Natural killer cell treated with Interleukin-12 subunit alpha and Interleukin-12 subunit beta and Interleukin-15 and Interleukin-18, amount 100 ng/mL, for 72 hours (primary cell): ENCODE measurements at places on chromosomes 1 and 21. TPM values are rescaled to one million over a fixed set of nuclear protein-coding genes. Genes with fewer than 3 reads are reported as not detected.

- DNase-seq, result no peak
- peaks cover 53% of the 10 kb centered on the region for H3K4me1 ChIP-seq
- peak overlapping the region; percentile 96 for H3K4me3 ChIP-seq
- peak overlapping the region; percentile 99 for H3K27ac ChIP-seq
These were observed 2.0 kb downstream of the ZDHHC18 start for GRCh38 chr1:26828411-26828991.

DNA sequence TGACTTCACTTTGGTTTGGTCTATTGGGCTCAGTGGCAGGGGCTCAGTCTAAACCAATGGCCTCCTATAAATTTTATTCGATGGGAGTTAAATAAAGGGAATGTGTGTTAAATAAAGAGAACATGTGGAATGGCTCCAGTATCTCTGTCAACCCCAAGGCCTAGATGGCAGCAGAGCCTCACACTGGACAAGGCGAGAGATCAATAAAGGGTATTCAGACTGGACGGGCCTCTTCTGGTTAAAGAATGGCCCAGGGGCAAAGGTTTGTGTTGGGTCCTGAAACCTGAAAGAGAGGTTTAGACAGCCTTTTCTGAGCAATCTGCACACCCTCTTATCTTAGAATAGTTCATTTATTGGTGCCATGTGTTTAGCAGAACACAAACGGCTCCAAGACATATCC, 34.7 kb downstream of the SH3BP5L start:
- peaks cover 9% of the 10 kb centered on the region for H3K27me3 ChIP-seq
- no peak overlapping the region for H3K4me3 ChIP-seq
- peaks cover 6% of the 10 kb centered on the region for H3K36me3 ChIP-seq
- peaks cover 9% of the 10 kb centered on the region for H3K4me1 ChIP-seq
- DNase-seq, result no peak
- H3K27ac ChIP-seq, result no peak overlapping the region

GRCh38 chr1:239814306-239814881, 277.3 kb upstream of the FMN2 start:
- H3K4me1 ChIP-seq, result peaks cover 18% of the 10 kb centered on the region
- no peak for DNase-seq
- no peaks in the 10 kb centered on the region for H3K27me3 ChIP-seq
- H3K27ac ChIP-seq, result no peak overlapping the region
- peak overlapping the region; percentile 8 for H3K4me3 ChIP-seq

DNA sequence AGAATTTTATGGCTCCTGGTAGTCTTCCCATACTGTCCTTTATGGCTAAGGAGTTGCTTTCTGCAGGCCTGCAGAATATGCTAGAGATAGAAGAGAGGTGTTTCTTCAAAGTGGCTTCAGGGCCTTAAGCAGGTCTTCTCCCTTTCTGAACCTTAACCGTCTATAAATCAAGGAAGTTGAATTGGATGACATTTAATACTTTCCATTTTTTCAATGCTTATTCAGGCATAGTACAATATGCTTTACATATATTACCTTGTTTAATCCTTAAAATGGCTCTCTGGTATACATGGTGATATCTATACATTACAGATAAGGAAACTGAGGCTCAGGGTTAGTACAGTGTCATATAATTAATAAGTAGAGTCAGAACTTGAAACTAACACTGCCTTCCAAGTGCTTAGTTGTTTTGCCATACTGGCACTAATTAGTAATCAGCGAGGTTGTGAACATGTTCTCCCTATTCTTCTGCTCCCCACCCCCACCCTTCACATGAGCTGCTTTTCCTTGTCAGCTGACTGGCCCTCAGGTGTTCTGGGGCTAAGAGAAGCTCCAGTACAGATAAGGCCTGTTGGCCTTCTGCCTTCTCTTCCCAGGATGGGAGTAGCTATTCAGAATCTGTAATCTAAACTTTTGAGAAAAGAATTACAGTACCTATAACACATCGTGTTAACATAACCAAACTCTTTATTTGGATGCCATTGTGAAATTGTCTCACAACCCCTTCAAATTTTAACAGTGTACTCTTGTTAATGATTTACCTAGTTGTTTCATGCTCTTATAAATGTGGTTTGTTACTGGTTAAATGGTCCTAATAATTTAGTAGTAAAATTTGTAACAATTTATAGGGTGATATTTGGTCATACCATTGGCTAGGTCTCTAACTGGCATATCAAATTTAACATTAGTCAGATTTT, 13.6 kb downstream of the NFYC start:
- no peak for DNase-seq
- H3K4me3 ChIP-seq, result no peak overlapping the region
- no peaks in the 10 kb centered on the region for H3K36me3 ChIP-seq
- H3K4me1 ChIP-seq, result peaks cover 31% of the 10 kb centered on the region
- no peaks in the 10 kb centered on the region for H3K27me3 ChIP-seq
- H3K27ac ChIP-seq, result no peak overlapping the region

DNA sequence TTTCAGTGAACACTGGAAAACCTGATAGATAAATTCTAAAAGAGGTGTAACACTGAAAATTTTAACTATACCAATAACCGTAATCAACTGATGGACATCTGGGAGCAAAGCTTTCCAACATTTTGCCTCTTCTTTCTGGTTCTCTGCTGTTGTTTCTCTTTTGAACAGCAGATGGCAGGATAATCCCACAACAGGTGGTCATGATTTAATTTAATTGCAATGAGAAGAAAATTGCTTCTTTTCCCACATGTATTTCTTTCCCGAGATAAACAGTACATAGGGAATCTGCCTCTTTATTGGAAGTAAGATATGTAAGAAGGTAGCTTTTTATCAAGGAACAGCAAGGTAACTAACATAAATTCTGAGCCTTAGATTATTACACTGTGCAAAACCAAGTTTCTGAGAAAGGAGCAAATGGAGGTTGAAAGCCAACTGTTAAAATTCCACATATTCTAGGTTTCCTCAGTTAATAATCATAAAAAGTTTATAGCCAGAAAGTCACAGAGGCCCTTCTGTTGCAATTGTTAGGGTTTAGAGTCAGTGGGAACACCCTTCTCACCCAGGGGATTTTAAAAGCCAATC, 72.9 kb downstream of the RPS6KA1 start:
- H3K4me1 ChIP-seq, result peaks cover 25% of the 10 kb centered on the region
- H3K4me3 ChIP-seq, result no peak overlapping the region
- no peak overlapping the region for H3K27ac ChIP-seq
- no peak for DNase-seq

DNA sequence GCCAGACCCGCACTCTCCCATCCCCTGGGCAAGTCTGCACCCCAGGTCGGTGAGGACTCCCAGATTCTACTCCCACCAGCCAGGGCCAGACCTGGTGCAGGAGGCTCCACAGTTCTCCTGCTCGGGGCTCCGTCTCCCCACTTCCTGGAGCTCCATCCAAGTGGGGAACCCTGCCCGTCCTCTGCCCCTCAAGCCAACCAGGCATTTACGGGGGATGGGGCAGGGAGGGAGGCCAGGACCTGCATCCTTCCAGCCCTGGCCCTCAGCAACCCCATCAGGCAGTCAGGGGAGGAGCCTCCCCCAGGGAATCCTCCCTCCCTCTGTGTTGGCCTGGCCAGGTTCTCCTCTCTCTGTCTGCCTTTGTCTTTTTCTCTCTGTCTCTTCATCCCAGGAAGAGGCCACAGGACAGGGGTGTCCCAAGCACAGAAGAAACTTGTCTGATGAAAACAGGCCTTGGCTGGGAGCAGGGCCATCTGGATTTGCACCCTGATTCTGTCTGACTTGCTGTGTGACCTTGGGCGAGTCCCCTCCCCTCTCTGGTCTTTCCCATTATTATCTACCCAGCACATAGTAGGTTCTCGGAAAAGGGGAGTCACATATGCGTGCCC, 18.5 kb upstream of the EPHA2 start:
- H3K4me3 ChIP-seq, result no peak overlapping the region
- no peaks in the 10 kb centered on the region for H3K36me3 ChIP-seq

DNA sequence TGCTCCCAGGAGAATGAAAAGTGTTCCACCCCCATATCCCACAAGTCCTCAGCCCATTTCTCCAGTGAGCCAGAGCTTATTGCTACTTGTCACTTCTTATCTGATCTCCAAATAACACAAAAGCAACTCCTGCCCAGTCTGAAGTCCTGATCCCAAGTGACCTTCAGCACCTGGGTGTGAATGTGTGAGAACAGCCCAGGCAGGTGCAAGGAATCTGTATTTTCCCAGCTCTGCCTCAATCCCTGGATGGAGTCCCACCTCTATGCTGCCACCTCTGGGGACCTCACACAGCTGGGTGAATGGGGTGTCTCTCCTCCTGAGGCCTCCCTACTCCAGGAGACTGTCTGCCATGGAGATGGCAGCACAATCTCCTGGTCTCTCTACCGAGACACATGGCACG, 402.4 kb upstream of the PROX1 start:
- H3K36me3 ChIP-seq, result no peaks in the 10 kb centered on the region
- no peak overlapping the region for H3K27ac ChIP-seq
- H3K27me3 ChIP-seq, result peaks cover 3% of the 10 kb centered on the region
- H3K4me1 ChIP-seq, result no peaks in the 10 kb centered on the region
- no peak for DNase-seq

DNA sequence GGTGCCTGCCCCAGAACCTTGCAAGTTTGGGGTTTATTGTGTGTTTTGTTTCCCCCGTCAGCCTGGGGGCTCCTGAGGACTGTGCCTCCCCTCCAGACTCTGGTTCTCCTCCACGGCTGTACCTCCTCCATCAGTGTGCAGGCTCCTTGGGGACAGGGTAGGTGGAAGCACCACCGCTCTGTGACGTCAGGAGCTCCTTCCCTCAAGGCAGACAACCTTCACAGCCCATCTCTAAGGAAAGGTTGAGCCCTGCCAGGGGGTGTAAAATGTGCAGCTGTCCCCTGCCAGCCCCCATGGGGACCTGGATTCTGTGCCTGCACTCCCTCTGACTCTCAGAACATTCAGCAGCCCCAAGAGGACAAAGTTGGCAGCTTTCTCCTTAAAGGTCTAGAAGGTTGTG, 465 bp upstream of the HSPB7 start:
- H3K27ac ChIP-seq, result no peak overlapping the region
- H3K36me3 ChIP-seq, result no peaks in the 10 kb centered on the region
- DNase-seq, result no peak

DNA sequence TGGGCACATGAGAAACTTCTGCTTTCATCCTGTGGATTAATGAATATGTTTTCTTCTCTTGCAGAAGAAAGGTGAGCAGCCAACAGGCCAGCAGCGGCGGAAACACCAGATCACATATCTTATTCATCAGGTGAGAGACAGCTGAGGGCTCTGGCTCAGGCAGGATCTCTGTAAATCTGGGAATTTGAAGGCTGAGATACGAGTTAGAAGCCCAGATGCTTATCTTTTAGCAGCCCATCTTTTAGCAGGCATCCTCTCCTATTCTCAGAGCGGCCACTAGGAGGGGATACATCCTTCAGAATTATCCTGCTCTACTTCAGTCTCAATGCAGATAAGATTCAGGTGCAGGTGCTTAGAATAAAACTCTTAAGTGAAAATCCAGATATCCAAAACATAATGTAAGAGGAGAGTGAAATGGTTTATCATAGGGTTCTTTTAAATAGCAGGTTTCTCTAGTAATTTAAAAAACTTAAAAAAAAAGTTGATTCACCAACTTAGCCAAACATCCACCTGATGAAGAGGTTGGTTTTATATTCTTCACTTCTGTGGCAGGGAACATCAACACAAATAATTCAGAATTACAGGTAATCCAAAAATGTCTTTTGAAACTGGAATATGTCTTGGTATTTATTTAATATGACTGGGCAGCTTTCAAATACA, 19.3 kb downstream of the SH2D2A start:
- H3K27ac ChIP-seq, result peak overlapping the region; percentile 6
- H3K36me3 ChIP-seq, result peaks cover 36% of the 10 kb centered on the region
- H3K27me3 ChIP-seq, result no peaks in the 10 kb centered on the region
- no peak for DNase-seq

- H3K4me3 ChIP-seq, result no peak overlapping the region
- no peak overlapping the region for H3K27ac ChIP-seq
- no peak for DNase-seq
- no peaks in the 10 kb centered on the region for H3K27me3 ChIP-seq
- H3K4me1 ChIP-seq, result no peaks in the 10 kb centered on the region
- H3K36me3 ChIP-seq, result no peaks in the 10 kb centered on the region
These were observed 655.4 kb upstream of the B3GALT2 start for GRCh38 chr1:193841857-193842256.

Gene RGSL1
- total RNA-seq, result not detected

Gene ACTN2
- not detected for total RNA-seq

Gene SLC22A15
- total RNA-seq, result 5.6 TPM
